ENCODE measurements at places on chromosomes 4 and X.

GRCh38 chrX:153740631-153741222 is 16.1 kb downstream of the ABCD1 start:
- DNase-seq = peak; percentile 74

DNA sequence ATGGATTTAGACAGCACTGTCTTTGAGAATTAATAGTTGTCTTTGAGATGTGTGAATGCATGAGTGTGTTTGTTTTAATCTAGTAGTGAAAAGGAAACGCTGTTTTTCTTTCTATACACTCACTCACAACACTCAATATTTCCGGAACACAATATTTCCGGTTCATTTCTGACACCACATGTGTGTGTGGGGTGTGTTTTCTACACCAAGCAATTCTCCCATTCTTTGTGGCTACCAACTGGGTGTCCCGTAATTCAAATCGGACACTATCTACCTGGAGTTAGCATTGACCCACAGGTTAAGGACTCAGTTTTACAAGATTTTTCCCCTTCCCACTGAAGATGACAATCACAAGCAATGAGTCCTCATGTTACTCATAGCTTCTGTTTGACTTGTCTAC is 113.9 kb downstream of the SNCA start:
- DNase-seq = no peak

GRCh38 chrX:123685232-123685631 is 47.6 kb downstream of the THOC2 start:
- no peak for DNase-seq

GRCh38 chr4:3878678-3879077 is 112.5 kb downstream of the ADRA2C start:
- DNase-seq = no peak

GRCh38 chr4:56981795-56982201 is 3.1 kb downstream of the POLR2B start:
- peak; percentile 22 for DNase-seq

- no peak for DNase-seq
Measured at GRCh38 chrX:151515237-151515636, 48.2 kb upstream of the PASD1 start.

Measured in large intestine (tissue), 12 donors.